CD4-positive, alpha-beta T cell treated with Interleukin-4 for 1 hour (primary cell): ENCODE measurements at places on chromosomes 4 and X.
A peak's percentile ranks its signal among the peaks of the same experiment; 100 is the strongest.

- no peak for DNase-seq
Measured at GRCh38 chr4:183171484-183172267, 72.6 kb downstream of the WWC2 start.

DNA sequence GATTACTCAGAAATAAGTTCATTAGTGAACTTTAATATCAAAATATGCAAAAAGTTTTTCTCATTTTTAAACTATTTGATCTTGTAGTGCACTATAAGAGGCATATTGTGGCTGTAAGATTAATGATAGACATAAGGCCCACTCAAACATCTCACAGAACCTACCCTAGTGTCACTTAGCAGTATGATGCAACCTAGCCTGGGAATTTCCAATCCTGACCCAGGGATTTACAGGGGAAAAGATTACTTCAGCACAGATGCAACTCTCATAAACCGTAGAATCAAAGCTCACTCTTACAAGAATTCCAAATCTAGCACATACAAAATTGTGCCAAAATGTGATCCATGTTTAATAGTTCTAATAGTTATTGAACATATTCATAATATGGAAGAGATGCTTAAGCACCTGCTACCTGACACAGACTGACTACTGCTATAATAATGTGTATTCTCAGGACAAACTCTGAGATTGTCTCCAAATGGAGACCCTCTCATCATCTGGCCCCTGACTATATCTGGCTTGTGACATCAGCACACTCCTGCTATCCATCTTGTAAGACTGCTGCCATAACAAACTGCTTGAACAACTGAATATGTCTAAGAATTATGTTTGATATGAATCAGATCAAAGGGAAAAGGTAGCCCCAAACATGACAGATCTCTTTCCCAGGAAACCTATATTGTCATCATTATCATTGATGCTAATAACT lies 271.9 kb downstream of the PABPC4L start:
- no peak for DNase-seq

DNA sequence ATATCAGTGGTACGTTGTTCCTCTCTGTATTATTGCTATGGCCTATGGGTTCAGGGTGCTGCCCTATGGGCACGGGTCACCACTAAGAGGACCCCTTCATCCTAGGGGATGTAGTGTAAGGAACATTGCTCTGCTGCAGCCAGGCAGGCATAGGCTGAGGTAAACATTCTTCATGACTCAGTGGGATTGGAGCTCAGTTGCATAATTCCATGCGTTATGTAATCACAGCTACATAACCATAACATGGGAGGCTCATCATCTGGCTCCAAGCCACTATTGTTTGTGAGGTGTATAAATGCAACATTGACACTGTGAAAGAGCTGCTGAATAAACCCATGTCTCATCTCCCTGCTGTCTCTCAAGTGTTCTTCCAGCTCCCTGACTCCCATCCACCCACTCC lies 375.2 kb downstream of the MAGEE1 start:
- DNase-seq: no peak

- no peak for DNase-seq
Measured at GRCh38 chr4:189001283-189001970, 862.2 kb downstream of the TRIML1 start.

DNA sequence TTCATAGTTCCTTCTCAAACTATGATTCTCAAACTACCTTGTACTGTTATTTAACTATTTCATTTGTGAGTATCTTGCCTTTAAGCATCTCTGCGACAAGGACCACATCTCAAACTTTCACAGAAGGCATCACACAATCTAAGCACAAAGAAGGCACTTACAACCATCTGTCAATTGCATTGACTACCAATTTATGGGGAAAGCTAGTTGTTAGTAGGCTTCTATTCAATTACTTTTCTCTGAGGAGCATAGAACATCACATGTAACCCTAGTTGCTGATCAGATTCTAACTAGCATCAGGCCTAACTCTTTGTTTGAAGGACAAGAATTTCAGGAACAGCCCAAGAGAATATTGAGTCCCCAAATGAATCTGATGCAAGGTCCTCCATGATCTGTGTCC lies 74.9 kb downstream of the GPC3 start:
- no peak for DNase-seq

DNA sequence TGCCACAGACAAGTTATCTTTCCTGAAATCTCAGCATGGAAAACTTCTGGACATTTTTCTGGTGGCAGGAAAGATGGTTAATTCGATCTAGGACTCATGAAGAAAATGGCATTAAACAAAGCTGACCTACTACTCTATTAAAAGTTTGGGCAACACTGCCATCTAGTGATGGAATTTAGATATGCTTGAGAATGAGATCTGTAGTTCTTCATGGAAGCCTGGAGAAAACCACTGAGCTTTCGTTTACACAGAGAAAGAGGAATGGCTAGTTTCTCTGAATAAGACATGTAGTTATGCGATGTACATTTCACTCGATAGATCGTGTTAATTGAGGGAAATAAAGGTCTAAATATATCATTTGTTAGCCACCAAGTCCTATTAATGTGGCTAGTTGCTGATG lies 51.7 kb upstream of the CHRDL1 start:
- peak; percentile 41 for DNase-seq

- DNase-seq: no peak
Measured at GRCh38 chr4:113223001-113223400, 173.5 kb downstream of the ANK2 start.

DNA sequence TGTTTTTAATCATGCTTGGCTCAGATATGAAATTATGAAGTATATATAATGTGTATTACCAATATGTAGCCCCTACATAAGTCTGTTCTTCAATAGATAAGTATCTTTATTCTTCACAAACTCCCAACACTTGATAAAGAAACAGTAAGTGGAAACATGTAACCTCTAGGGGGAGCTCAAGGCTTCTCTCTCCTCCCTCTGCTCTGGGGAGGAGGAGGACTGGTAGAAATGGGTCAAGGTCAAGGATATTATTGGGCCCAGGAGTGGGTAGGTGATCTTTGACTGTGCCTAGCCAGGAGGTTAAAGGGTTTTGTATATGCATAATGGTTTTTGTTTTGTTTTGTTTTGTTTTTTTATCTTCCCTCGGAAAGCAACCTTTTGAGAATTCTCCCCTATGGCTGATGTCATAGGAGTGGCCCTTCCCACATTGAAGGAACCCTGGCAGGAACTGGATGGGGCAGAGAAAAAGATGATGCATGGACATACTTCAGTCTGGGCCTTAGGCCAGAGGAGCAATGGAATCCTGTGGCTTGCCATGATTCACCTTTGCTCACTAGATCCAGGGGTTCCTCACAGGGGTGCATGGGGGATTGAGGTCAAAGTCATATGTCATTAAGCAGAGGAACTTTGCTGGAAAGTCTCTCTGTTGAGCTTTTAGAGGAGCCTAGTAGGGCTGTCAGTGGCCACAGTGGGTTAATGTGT lies 460.3 kb downstream of the MID1IP1 start:
- no peak for DNase-seq

GRCh38 chrX:73127700-73128241 lies 48.5 kb upstream of the PABPC1L2A start:
- peak; percentile 7 for DNase-seq
